ENCODE measurements at places on chromosomes 6 and 20.

DNA sequence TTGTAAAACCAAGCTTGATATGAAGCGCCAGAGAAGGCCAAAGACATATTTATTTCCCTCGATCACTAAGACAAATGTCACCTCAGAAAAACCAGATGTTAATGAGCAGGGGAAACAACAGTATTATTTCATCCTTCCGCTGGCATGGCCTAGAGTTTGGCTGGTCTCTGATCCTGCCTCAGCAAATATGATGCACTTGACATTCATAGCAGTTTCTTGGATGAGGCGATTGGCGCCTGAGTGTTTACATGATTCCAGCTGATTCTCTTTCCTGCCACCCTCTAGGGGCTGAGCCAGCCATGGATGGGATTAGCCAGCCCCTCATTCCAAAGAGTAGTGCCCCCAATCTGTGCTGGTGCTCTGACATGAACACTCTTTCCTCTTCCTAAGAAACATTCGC is 67.9 kb downstream of the STMND1 start:
- no peak for DNase-seq

GRCh38 chr20:24109008-24109407 is 120.4 kb upstream of the GGTLC1 start:
- no peak for DNase-seq

DNA sequence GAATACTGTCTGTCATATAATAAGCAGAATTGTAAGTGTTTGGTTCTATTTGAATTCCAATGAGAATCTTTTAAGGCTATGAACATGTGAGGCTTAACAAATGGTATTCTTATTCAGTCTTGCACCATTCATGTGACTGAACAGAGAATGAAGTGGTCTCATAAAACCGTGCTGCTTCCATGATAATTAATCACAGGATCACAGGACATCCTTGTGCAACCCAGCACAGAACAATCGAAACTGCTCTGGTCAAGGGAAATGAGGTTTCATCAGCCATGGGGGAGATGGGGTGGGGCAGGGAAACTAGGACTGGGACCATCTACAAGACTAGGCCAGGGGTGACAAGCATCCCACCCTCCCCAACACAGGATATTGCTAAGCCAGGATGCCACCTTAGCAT is 6.0 kb downstream of the PPIL6 start:
- no peak for DNase-seq

- DNase-seq, result no peak
Measured at GRCh38 chr20:41783423-41784208, 165.4 kb upstream of the CHD6 start.

DNA sequence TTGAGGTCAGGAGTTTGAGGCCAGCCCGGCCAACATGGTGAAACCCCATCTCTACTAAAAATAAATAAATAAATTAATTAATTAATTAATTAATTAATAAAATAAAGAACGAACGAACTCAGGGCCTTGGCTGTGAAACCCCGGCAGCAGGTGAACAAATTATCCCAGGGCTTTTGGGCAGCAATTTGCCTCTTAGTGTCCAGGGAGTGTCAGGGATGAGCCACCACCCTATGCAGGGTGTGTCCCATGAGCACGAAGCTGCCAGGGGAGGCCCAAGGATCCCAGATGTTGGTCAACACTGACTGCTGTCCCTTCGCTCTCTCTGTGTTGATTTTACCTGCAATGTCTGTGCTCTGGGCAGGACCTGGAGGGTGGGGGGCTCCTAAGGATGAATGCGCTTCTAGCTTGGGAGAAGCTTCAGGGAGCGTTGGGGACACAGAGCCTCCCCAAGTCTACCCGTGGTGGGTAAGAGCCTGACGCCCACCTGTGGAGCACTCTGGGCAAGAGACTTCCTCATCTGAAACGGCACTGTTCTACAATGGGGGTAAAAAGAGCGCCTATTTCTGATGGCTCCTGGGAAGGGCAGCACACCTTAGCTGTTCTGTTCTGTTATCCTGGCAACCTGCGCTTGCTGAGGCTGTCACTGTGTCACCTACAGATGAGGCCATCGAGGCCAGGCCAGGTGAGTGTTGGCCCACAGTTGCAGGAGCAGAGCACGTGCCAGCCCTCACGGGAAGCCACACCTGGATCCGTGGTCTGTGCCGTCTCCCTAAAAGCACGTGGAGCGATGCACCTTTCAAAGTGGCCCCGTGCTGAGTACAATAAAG is 125.5 kb upstream of the CDH4 start:
- no peak for DNase-seq

- no peak for DNase-seq
Measured at GRCh38 chr6:21037453-21037852, 503.2 kb downstream of the CDKAL1 start.

GRCh38 chr20:50624351-50625016 is 66.9 kb downstream of the RIPOR3 start:
- no peak for DNase-seq

DNA sequence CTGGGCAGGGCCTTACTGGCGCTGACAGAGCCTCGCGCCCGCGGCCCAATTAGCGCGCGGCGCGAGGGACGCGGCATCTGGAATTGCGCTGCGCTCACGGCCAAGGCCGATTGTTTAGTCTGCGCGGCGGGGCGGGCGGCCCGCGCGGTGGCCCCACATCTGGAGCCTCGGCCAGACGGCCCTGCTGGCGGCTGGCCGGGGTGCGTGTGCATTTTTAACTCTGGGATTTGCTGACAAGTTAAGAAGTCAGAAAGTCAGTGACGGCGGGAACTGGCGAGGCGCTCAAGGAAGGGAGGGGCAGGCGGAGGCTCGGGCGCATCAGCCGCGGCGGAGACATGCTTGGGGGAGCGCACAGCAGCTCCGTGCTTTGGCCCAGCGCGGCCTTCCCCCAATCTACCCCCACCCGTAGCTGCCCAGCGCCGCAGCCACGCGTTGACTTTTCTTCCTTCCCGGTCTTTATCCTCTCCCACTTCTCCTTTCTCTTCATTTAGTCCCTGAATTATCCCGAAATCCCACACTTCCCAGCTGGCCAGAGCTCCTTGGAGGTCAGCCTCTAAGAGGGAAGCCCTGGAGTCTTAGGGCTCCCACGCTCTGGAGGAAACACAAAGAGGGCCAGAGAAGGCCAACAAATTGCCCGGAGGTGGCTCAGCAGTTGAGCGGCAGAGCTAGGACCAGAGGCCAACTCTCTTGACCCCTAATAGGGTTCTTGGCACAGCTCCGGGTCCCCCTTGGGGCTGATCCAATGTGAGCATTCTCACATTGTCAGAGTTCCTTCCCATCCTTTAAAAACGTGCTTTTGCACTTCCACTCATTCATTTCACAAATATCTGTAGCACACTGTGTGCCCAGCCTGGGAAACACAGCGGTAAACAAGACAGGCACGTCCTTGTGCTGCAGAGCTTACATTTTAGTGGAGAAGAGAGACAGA is 40.8 kb upstream of the FOXP4 start:
- peak; percentile 81 for DNase-seq

GRCh38 chr6:3784423-3784822 is 32.9 kb upstream of the PXDC1 start:
- no peak for DNase-seq

- DNase-seq, result peak; percentile 72
Measured at GRCh38 chr20:47857569-47858464, 72.5 kb upstream of the SULF2 start.

GRCh38 chr6:133359256-133359655 is 118.1 kb downstream of the EYA4 start:
- DNase-seq, result no peak

DNA sequence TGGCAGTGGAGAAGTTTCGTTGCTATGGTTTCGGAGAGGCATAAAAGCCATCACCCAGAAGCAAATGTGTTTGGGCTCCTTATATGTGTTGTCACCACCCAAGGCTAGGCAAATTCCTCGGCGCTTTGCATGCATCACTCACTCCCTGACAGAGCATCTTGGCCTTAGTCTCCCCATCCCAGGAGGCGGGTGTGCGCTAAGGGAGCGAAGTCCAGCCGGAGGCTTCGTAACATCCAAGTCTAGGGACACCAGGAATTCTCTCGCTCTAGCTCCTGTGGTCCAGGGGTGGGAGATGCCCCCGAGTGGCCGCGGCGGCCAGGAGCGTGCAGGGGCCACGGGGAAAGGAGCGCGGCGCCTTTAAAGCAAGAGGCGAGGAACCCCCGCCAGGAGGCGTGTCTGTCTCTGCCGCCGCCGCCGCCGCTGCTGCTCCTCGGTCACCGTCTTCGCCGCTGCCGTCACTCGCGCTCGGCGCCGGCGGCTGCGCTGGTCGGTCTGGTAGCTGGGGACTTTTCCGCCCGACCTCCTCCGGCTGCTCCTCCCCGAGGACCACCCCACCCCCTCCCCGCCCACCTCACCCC is at the start of gene GRIK2:
GRIK2 (plus strand) TSS at position 458 of the 578 bp plus-strand sequence.
- DNase-seq, result peak; percentile 56

DNA sequence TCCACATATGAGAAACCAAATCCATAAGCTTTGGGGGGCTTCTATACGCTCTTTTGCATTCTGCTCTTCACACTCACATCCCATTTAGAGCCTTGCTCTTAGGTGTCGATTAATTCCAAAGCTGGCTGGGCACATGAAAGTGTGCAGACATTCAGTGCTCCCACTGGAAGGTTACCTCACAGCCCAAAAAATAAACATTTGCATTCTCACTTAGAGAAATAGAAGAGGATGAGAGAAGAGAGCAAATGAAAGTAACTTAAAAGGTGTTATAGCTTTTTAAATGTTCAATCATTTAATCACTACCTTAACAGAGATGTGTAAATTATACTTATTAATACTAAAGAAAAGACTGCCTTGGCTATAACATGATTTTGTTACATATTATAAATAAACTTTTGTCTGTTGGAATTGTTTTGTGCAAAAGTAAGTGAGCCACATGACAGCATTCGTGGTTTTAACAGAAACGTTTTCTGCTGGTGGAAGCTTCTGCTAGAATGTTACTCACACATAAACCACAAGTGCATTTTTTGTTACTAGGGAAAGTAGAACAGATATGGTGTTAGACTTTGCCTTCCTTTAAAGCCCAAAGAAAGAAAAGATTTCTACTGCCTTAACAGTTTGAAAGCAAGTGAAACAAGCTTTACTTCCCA is 116.7 kb downstream of the SIM1 start:
- DNase-seq, result no peak

- no peak for DNase-seq
Measured at GRCh38 chr6:157326979-157327378, 3.7 kb upstream of the TMEM242 start.

DNA sequence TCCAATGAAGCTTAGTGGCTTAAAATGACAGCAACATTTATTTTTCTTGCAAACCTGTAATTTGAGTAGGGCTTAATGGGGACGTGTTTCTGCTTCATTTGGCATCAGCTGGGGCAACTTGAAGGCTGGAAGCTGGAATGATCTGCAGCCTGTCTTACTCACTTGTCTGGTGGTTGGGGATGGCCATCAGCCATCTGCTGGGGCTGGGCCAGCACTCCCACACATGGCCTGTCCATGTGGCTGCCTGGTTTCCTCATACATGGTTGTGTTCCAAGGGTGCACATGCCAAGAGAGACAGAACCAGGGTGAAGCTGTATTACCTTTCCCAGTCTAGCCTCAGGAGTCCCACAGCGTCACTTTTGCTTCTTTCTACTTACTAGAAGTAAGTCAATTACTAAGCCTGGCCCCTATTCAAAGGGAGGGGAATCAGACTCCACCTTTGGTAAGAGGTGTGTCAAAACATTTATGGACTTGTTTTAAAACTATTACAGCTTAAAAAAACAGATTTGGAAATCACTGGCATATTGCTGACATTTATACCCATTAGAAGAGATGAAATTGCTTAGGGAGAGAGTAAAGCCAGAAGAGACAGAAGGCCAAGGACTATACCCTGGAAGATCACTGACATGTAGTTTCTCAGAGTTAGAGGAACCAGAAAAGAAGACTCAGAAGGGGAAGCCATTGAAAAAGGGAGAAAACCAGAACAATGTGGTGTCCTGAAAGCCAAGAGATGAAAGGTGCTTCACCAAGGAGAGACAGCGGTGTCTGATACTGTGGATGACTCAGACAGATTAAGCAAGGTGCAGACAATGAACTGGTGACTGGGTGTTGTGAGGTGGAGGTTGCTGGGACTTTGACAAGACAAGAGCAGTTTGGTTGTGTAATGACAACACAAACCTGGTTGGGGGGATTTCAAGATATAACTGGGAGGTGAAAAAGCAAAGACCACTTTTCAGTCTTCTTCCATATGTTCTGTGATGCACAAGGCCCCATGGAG is 345.2 kb downstream of the GJA1 start:
- peak; percentile 45 for DNase-seq

DNA sequence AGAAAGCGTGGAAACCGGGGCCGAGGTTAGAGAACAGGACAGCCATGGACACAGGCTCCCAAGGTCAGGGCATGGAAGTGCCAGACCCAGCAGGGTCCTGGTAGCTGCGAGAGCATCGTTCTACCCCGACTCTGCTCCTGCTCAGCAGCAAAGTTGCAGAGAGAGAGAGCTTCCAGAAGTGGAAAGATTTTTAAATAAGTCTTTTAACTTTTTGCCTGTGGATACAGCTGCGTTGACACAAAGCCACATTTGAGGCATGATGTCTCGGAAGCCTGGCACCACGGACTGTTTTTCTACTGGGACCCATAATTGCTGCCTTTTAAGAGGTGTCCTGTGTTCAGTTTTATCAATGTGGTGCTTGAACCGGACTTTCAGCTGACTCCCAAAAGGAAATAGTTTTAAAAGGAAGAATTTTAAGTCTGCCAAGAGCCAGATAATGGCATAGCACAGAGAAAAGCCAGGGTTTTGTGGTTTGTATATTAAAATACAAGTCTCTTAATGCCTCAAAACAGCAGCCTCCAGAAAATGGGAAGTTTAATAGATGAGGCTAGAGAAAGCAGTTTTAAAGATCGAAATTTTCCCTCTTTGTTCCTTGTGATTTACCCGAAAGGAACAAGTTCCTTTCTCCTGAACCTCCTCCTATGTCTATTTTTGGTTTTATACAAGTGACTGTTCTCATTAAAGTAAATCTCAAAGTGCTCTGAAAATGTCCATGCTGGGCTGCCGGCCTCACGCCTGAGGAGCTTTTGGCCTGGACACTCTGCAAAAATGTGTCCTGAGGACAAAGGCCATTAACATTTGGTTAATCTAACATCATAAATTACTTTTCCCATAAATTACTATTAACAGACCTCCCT is 91.5 kb downstream of the RIN2 start:
- DNase-seq, result no peak

DNA sequence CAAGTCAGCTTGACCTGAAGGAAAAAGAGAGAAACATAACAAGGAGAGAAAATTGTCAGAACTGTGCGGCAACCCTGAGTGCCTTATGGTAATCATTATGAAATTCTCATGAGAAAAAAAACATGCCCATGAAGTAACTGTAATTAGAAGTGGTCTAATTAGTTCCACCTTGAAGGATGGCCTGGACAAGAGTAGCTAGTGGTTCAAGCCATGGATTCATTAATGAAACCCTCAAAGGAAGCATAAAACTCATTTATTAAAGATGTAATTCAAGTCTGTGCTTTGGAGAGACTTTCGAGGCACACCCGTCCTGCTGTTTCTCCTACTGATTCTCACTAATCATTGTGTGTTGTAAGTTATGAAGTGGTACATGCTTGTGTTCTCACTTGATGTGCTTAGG is 160.2 kb downstream of the PHF3 start:
- no peak for DNase-seq

GRCh38 chr20:48019496-48019895 is 234.2 kb upstream of the SULF2 start:
- DNase-seq, result peak; percentile 31

DNA sequence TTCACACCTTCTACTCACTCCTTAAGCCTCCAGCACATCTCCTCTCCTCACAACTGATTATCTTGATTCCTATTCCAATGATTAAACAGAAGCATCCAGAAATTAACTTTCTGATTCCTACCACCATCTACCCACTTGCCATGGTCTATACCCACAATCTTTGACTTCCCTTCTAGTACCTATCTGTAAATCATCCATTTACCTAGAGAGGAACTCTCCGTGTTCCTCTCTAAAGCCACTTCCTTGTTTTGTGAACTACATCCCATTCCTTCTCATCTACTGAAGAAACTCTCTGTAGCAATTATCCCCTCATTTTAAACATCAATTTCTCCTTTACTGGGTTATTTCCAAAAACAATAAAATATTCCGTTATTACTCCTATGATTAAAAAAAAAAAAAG is 167.3 kb downstream of the ARHGAP18 start:
- no peak for DNase-seq
